ENCODE measurements at places on chromosomes 7 and 10.

- no peak for DNase-seq
Observed at GRCh38 chr7:77653572-77653971, 42.7 kb upstream of the RSBN1L start.

- DNase-seq, result no peak
Observed at GRCh38 chr7:158549616-158550393, 37.8 kb downstream of the PTPRN2 start.

- DNase-seq, result no peak
Observed at GRCh38 chr7:143285470-143285778, 666 bp downstream of the TMEM139 start.

DNA sequence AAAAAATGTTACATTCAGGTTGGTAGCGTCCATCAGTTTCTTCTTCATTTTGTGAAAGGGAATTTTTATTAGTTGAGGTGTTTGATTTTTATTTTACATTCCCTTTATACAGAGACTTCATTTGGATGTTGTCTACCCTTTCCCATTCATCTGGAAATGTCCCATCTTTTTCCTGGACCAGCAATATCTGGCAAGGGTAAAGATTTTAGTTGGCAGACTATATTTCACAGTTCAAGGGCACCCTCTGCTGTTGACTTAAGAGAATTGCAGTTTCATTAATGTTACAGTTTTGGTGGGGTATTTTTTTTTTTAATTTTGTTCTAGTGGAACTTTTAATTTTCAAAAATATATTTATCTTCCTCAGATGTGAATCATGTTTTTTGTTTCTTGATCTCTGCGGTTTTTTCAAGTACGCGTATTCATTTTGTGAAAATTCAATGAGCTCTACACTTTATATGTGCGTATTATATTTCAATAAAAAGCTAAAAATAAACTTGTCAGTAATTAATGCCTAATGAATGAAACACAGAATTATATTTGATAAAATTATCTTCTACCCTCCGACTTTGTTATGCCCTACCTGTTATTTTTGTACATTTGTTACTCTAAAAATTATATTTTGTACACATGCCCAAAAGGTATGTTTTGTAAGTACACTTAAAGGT, 97.9 kb upstream of the KLF14 start:
- peak; percentile 46 for DNase-seq

DNA sequence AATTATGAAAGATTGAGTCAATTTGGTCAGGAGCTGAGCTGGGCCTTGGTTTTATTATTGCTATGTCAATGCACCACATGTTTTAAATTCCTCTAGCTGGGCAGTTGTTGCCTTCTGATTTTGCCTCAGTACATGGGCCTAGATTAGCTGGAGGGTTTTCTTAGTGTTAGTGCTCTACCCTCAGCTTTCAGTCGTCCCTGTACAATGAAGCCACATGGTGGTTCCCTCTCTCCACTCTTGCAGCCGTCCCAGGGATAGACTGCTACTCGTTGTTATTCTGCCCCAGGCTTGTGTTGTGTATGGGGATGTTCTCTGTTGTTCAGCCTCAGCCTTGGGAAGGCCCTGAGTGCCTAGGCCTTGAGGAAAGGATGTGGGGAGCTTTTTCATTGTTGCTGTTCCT, 37.0 kb downstream of the NHLRC2 start:
- no peak for DNase-seq

DNA sequence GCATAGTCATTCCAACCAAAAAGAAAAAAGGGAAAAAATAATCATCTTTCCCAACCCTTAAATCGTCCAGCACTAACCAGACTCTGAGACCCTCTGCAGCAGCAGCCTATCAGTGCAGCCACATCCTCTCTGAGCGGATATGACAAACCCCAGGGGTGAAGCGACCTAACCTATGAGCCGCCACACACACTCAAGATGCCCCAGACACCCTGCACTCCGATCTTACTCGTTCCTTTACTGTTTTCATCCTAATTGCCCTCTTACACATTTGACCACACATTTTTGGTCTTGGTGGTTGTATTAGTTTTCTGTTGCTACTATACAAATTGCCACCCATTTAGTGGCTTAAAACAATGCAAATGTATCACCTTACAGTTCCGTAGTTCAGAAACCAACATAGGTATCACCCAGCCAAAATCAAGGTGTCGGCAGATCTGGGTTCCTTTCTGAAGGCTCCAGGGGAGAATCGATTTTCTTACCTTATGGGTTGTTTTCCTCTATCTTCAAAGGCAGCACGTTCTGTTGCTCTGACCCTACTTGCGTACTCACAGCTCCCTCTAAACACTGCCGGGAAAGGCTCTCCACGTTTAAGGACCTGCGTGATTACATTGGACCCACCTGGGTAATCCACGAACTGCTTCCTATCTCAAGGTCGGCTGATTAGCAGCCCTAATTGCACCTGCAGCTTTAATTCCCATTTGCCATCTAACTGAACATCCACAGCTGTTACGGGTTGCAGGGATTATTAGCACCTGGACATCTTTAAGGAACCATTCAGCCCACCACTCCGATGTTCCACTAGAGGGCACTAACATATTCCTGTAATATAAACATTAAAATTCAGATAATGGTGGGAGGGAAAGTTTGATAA, 37.3 kb upstream of the PRSS1 start:
- DNase-seq, result no peak

GRCh38 chr10:98270073-98270740, 2.2 kb upstream of the LOXL4 start:
- DNase-seq, result no peak

GRCh38 chr7:41503438-41503837, 199.5 kb downstream of the INHBA start:
- DNase-seq, result no peak

DNA sequence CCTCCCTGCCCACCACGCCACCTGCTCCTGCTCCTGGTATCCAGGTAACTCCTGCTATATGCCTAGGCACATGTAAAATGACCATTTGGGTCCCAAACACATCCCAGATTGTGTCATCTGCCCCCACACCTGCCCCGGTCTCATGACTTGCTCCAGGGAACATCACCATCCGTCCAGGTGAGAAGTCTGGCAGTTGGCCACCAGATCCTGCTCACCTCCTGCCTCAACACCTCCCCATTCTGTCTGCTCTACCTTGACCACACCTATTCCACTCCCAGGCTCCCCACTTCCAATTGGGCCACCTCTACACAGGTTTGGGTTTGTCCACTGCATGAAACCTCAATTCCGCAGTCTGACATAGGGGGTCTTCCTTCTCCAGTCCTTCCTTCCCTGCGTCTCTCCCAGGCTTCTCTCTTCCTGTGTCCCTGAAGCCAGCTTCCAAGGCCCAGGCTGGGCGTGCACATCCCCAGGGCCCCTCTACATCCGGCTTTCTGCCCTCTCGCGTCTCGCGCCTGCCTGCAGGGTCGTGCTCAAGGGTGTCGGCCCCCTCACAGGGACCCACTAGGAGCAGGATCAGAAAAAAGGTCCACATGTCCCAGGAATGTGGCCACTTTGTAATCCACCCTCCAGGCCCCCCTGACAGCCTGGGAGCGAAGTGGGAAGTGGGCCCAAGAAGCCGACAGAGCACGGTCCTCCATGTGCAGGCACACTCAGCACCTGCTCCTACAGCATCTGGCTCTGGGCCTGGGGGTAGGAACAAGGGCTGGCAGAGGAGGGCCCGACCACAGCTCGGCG, 49.3 kb upstream of the DAGLB start:
- DNase-seq, result no peak

DNA sequence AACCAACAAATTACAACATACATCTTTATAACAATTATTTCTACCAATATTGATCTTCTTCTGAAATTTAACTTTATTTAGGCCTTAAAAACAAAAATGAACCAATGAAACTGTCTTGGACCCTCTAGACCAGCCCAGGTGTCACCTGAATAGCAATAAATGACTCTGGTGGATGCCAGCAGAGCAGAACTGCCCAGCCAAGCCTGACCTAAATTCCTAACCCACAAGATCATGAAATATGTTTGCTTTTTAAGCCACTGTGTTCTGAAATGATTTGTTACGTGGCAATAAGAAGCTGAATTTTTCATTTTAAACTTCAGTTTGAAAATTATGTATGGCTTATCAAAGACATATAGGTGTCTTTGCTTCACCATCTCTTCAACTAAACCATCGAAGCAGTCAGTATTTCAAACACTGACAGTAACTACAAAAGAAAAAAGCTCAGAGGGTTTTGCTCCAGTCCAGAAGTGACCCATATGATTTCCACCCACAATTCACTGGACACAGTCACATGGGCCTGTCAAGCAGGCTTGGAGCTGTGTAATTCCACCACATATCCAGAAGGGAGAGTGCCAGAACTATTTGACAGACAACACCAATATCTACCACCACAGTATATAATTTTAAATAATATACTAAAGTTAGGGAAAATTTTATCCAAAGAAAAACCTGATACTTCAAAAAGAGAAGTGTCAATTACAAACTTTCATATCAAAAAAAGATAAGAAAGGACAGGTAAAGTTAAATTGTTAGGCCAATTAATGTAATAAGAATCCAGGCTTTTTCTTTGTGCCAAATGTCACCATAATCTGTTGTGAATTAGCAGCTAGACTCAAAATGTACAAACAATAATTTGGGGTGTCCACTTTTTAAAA, 94.5 kb downstream of the KMT2C start:
- peak; percentile 28 for DNase-seq
